ENCODE measurements at places on chromosomes 16 and 17.

- no peak for DNase-seq
Measured at GRCh38 chr16:78936060-78936459, 664.5 kb downstream of the MAF start.

DNA sequence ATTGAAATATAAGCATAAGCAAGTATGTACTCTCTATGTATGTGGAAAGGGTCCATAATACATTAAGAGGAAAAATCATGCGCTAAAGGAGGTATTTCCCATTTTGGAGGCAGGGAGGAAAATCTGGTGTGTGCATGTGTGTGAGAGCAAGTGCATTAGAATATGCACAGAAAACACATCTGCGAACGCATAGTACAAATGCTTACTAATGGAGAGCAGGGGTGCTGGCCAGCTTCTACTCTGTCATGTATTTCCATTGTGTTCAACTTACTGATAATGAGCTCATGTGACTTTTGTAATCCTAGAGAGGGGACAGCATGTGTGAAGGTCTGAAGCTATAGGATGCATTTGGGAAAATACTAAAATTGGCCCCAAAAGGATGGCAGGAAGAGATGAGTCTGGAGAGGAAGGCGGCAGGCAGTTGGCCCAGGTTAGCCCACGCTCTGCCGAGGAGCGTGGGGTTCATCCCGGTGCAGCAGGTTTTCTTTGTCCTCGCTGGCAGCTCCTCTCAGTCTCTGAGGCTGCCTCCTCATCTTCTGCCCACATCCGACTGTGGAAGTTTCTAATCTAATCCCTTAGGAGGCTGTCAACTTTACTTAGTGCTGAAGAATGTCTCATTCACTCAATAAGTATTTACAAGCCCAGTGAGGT is 17.8 kb upstream of the KSR1 start:
- no peak for DNase-seq

DNA sequence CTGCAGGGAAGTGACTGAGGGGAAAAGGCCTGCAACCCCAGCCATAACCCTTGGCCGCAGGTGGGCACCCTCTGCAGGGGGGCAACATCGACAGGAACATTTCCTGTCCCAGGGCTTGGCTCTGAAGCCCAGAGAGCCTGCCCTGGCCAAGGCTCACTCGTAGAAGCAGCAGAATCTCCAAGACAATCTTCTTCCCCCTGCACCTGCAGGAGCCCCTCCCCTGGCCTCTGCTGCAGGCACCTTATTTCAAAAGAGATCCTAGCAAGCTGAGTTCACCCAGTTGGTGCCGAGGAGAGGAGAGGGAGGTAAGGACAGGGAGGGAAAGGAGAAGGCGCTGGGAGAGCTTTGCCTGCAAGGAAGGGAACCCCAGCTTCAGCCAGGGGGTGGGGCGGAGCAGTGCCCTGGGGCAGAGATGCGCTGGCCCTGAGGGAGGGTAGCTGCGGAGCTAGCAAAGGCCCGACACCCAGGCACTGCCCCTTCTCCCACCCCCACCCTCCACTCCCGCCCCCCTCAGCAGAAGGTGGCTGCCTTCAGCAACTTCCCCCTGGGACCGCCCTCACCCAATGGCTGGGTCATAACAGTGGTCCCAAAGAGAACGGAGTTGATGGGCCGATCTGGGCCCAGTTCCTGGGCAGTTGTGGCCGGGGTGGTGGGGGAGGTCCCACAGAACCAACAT is 104.3 kb upstream of the TNRC6C start:
- DNase-seq = no peak

- DNase-seq = no peak
Measured at GRCh38 chr17:17147821-17148220, 58.3 kb downstream of the PLD6 start.

GRCh38 chr16:88902744-88903143 is 36.3 kb upstream of the PABPN1L start:
- DNase-seq = no peak

- no peak for DNase-seq
Measured at GRCh38 chr16:79049040-79049439, 551.5 kb downstream of the MAF start.

- no peak for DNase-seq
Measured at GRCh38 chr16:6153901-6154300, 1056.3 kb upstream of the EEF2KMT start.

DNA sequence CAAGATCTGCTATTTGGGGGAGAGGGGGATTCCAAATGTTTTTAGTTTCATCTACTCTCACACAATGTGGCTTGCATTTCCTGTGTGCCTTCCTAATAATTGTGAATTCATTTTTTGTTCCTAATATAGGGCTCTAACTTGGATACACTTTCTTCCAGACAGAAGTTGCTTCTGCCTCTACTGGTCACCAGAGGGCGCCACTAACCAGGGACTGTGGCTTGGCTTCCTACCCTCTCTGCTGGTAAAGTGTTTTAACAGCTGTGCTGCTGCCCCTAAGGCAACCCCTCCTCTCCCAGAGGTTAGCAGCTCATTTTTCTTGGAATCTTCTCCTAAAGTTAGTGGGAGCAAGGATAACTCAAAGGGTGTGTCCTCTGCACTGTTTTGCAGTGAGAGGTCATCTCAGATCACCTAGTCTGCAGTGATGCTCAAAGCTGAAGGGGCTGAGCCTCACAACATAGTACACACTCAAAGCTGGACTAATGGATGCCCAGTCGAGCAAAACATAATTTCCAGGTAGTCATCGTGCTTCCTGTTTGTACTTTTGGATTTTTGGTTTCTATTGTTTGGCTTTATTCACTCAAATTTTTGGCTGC is 5.0 kb upstream of the PRSS54 start:
- DNase-seq = no peak

- DNase-seq = no peak
Measured at GRCh38 chr16:17564856-17565255, 94.1 kb upstream of the XYLT1 start.

- no peak for DNase-seq
Measured at GRCh38 chr17:3685174-3685573, 10.8 kb downstream of the P2RX5 start.

- DNase-seq = peak; percentile 21
Measured at GRCh38 chr16:1378804-1379303, 27.1 kb downstream of the GNPTG start.

DNA sequence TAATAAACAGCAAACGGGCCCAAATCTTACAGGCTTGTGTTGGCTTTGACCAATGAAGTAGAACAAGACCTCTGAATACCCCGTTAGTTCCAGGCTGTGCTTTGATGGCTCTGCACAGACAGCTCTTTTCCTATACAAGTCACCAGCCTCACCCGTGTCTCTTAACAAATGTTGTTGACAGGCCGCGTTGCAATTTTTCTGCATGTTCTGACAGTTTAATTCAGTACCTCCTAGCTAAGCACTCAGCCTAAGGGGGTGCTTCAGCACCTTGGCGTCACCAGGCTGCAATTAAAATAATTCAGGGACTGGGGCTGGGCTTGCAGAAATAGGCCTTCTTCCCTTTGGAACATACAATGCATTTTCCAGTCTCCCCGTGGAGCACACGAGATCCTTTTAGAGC is 500.1 kb downstream of the MAF start:
- DNase-seq = no peak

GRCh38 chr17:9339958-9340357 is 235.7 kb downstream of the STX8 start:
- DNase-seq = no peak

- DNase-seq = no peak
Measured at GRCh38 chr16:24318680-24319079, 62.5 kb downstream of the CACNG3 start.

DNA sequence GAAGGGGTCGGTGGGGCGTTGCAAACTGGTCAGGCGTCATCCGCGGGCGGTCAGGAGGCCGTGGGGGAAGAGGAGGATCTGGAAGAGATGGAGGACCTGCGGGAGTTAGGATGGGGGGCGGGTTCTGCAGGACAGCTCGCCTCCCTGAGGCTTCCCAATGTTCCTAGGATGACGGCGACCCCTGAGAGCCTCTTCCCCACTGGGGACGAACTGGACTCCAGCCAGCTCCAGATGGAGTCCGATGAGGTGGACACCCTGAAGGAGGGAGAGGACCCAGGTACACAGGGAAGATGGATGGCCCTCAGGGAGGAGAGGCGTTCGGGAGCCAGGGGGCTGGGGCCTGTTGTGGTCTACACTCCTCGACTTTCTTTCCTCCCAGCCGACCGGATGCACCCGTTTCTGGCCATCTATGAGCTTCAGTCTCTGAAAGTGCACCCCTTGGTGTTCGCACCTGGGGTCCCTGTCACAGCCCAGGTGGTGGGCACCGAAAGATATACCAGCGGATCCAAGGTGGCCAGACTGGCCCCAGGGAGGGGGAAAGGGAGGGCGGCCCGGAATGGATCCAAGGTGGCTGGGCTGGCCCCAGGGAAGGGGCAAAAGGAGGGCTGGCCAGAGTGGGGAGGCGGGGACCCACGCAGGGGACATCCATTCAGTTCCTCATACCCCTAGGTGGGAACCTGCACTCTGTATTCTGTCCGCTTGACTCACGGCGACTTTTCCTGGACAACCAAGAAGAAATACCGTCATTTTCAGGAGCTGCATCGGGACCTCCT is 839 bp downstream of the PLD2 start:
- DNase-seq = no peak

DNA sequence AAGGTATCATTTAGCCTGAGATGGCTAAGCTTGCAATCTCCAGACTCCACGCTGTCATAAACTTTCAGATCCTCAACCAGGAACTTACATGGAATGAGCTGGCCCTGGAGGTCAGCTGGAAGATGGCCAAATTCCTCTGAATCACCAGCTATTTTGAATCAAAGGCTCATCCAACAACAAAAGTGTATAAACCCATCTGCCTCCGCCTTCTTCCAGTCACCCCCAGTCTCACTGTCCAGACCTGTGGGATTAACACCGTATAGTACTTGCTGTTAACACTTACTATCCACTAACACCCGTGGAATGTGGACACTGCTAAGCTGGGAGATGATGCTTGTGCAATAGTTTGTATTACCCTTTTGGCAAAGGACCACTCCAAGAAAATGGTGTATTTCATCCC is 1.9 kb upstream of the LCMT1 start:
- peak; percentile 97 for DNase-seq

- DNase-seq = peak; percentile 19
Measured at GRCh38 chr16:3027983-3028715, 4.3 kb downstream of the THOC6 start.

DNA sequence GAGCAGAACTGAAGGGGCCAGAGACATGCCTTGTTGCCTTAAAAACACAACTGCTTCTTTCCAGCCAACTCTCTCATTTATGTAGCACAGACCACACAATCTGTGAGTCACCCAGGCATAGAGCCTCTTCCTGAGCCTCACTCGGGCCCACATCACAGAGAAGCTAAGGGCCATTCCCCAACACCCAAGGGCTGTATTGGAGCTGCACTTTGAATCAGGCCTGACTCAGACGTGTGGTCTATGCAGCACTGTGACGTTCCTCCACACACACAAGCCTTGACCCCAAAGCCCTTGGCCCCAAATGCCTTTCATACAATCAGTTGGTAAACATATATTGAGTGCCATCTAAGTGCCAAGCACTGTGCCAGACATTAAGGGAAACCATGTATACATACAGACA is 308.9 kb upstream of the DYNLRB2 start:
- DNase-seq = peak; percentile 55

- no peak for DNase-seq
Measured at GRCh38 chr17:44004761-44005526, 522 bp downstream of the NAGS start.

DNA sequence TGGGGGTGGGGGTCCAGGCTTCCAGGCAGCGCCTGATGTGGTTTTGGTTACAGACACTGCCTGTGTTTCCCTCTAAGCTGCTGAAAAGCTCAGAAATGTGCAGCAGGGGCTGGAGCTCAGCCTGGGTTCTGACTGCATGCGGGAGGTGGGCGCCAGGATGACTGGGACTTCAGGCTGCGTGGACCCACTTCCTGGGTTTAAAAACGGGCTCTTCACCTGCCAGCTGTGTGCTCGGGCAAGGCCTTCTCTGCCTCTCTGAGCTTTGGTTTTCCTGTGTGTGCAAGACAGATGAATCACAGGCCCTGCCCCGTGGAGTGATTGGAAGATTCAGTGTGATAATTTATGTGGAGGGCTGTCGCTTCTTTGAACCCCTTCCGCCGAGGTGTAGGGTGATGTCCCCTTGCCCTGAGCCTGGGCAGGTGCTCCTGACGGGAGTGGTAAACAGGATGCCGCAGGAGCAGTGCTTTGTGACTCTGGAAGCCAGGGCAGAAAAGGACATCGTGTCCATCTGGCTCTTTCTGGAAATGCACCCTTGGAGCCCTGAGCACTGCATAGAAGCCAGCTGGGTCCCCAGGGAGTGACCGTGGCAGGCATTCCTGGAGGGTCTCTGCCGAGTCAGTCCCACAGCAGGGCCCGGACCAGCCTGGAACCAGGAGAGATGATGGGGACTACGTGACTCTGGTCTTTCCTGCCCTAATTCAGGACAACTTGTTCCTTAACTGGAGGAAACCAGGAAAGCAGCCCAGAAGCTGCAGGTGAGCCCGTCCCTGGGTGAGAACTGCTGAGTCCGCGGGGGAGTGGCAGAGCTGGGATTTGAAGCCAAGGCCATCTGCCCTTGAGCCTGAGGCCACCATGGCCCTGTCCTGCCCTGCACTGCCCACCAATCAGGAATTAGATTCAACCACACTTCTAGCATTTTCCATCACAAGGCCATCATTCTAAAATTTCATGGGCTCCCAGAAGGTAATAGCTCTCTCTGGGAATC is 28.5 kb upstream of the SLC7A5 start:
- no peak for DNase-seq

DNA sequence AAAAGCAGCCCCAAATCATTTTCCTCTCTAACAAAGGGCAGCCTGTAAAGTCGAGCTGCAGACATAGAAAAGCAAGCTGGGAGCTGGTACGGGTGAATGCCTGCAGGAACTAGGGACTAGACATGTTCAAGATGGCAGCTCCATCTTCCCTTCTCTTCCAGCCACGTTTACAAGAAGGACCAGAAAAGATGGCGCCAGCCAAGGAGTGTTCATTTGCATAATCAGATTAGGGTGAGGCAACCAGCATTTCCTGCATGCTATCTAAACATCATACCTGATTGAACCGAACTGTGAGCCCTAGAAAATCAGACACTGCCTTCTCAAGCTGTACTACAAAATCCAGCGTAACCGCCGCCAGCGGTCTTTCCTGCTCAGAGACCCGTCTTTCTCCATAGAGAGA is 896.8 kb downstream of the CDH11 start:
- no peak for DNase-seq

- no peak for DNase-seq
Measured at GRCh38 chr16:11431915-11432465, 86.7 kb downstream of the RMI2 start.

- DNase-seq = no peak
Measured at GRCh38 chr16:30829130-30830071, 42.4 kb upstream of the ZNF629 start.

- no peak for DNase-seq
Measured at GRCh38 chr16:86248310-86248905, 261.9 kb upstream of the FOXF1 start.

GRCh38 chr16:57771141-57771785 is 31.0 kb downstream of the KIFC3 start:
- no peak for DNase-seq

- DNase-seq = no peak
Measured at GRCh38 chr17:81428948-81429774, 33.9 kb downstream of the BAHCC1 start.

- DNase-seq = no peak
Measured at GRCh38 chr17:75077496-75078283, 10.1 kb upstream of the SLC16A5 start.
